DMS79 (cell line): ENCODE measurements at places on chromosomes 13 and 19.

DNA sequence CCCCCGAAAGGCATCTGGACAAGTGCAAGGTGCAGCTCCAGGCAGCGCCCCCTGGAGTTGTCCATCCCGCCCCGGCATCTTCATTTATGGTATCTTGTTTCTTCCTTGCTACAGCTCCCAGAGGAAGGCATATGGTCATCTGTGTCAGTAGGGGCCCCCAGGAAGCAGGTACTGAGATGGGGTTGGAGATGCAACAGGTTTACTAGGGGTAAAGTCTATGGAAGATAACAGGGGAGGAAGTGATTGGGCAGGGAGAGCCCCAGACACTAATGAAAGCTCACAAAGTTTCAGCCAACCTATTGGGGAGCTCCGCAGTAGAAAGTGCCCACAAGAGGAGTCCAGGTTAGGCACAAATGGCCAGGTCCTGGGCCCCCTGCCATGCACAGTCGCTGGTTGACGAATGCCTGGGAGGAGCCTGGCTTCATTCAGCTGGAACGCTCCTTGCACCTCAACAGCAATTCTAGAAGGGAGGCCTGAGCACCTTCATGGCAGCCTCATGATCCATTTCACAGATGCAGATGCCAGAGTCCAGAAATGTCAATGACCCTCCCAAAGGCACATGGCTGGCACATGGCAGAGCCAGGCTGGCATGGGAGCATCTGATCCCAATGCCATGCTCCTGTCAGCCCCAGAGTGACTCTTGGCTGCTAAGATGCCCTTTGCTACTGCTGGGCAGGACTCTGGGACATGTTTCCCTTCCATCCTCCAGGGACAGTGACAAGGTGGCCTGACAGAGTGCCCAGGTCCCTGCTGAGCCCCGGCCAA lies 23.8 kb upstream of the PEPD start:
- no peak for DNase-seq

DNA sequence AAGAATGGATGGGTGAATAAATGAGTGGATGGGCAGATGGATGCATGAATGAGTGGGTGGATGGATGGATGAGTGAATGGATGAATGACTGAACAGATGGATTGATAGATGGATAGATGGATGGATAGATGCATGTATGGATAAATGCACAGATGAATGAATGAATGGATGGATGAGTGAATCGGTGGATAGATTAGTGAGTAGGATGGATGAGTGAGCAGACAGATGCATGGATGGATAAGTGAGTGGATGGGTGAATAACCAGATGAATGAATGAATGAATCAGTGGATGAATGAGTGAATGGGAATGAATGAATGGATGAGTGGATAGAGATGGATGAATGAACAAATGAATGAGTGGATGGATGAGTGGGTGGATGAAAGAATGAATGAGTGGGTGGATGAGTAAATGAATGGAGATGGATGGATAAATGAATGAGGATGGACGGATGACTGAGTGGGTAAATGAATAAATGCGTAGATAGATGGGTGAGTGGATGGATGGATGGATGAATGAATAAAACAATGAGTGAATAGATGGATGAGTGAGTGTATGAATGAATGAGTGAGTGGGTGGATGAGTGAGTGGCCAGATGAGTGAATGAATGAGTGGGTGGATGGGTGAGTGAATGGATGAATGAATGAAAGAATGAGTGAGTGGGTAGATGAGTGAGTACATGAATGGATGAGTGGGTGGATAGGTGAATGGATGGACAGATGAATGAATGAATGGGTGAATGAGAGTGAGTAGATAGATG lies 13.0 kb downstream of the GAS6 start:
- DNase-seq: no peak

DNA sequence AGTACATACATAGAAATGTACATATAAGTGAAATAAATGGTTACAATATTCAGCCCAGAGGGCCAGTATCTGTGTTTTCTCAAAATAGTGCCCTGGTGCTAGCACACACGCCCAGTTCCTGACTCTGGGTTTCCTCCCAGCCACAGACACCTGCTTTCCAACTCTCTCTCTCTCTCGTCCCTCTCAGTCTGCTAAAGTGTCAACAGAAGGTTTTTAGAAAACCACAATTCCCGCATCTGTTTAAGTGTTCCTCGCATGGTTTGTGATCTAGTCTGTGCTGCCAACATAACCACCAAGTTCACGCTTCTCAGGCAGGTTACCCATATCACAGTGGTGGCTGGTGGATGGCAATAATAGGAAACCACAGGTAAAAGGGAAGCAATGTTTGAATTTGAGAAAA lies 17.8 kb upstream of the UPF3A start:
- DNase-seq: peak; percentile 36

GRCh38 chr19:44647144-44647543 lies 3.4 kb downstream of the PVR start:
- DNase-seq: no peak

DNA sequence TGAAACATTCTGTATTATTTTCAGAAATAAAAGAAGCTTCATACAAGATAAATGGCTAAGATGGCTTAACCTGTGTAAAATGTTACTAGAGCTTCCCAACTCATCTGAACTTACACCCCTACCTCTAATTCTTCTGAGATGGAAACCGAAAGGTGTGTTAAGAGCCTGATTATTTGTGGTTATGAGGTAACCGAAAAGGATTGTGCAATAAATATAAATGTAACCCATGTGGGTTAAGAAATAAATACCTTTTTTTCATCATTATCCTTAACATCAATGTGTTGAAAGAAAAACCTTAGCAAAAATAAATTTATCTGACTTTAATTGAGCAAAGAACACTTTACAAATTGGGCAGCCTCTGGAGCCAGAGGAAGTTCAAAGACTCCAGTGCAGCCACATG lies 961.8 kb upstream of the SPRY2 start:
- no peak for DNase-seq

- DNase-seq: peak; percentile 2
Measured at GRCh38 chr13:103525530-103525929, 459.3 kb upstream of the SLC10A2 start.

GRCh38 chr13:59962343-59962742 lies 201.4 kb downstream of the DIAPH3 start:
- no peak for DNase-seq

- DNase-seq: no peak
Measured at GRCh38 chr19:7887408-7888144, 734 bp upstream of the LRRC8E start.

DNA sequence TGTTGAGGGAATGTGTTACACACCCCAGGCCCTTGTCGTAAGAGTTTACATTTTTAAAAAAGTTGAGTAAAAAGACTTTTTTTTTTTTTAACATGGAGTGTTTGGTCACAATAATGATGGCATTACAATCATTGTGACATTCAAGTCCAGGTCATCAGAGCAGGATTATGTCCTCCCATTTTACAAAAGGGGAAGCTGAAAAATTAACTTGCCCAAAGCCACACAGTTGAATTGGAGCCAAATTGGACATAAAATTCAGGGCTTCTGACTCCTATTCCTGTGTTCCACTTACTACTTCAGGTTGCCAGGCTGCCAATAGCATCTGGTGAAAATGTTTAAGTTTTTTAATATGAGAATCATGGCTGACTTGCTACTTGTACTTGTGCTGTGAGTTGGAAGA lies 49.3 kb downstream of the DLEU7 start:
- no peak for DNase-seq

DNA sequence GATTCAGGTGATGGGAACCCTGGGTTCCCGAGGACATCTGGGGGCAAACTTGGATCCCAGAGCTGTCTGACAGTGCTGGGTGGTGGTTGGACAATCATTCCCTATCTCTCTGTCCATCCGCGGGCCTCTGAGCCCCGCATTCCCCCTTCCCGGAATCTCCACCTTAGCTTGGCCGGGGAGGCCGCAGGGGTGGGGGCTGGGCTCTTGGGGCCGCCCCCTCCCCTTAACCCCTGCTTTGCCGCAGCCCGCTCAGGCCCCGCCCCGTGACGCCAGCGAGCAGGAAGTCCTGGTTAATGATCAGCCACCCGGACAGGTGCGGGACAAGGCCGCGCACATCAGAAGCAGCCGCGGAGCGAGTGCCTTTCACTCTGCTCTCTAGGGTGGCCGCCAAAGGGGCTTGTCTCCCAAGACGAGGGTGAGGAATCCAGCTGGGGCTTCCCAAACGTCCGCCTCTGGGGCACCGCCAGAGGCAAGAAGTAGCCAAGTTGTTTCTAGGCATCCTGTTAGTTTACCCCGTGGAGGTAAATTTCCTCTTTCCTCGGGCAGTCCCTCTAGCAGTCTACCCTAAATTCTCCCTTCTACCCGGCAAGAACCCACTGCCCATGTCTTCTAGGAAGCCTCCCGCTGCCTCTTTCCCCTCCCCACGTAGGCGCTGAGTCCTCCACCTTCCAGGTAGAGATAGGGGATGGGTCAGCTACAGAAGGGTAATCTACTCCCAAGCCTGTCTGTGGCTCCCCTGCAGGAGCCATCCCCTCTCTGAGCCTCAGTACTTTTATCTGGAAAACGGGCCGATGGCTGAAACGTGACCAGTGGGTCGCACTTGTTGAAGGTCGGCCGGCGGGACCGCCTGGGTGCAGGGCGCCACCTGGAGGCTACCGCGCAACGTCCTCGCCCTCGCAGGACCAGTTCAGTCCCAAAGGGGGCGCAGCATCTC lies 3.0 kb downstream of the IRF2BP1 start:
- no peak for DNase-seq

DNA sequence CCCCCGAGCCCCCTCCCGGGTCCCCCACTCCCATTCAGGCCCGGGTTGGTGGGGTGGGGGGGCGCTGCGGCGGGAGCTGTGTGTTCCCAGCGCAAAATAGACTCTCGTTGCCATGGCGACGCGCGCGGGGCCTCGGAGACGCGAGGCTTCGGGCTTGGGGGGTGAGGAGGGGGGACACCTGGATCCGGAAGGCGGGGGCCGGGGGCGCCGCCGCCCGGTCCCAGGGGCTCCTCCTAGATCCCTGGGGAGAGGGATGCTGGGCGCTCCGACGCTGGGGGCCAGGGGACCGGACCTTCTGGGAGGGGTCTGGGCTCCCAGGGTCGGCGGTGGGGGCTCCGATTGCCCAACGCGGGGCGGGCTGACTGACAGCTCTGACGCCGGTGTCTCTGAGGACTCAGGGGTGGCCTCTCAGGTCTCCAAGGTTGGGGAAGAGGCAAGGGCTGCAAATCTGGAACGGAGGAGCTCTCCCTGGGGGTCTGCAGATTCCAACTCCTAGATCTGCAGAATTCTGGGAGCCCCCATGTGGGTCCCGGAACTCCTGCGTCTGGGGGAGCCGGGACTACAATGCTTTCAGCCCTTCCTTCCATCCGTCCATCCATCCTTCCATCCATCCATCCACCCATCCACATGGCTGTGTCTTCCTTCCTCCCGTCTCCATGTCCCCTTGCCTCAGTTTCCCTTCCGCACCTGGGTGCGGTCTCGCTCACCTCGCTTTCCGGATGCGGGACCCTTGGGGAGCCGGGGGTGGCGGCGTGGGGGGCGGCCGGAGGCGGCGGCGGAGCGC lies 9.1 kb upstream of the SHISA7 start:
- DNase-seq: peak; percentile 16

DNA sequence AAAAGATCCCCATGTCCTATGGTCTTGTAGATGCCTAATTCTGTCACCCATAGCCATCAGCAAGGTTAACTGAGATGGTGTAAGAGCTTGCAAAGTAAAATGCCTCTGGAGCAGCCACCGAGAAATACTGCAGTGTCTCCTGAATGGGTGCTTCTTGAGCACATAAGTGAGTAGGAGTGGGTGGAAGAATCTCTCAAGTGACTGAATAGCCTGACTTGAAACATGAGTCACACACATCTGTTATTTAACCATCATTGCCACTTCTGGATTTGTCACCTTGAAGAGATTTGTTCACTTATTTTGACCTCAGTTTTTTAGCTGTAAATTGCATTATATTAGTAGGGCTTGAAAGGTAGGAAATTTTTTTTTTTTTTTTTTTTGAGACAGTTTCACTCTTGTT lies 2.3 kb downstream of the ZNF714 start:
- peak; percentile 78 for DNase-seq

DNA sequence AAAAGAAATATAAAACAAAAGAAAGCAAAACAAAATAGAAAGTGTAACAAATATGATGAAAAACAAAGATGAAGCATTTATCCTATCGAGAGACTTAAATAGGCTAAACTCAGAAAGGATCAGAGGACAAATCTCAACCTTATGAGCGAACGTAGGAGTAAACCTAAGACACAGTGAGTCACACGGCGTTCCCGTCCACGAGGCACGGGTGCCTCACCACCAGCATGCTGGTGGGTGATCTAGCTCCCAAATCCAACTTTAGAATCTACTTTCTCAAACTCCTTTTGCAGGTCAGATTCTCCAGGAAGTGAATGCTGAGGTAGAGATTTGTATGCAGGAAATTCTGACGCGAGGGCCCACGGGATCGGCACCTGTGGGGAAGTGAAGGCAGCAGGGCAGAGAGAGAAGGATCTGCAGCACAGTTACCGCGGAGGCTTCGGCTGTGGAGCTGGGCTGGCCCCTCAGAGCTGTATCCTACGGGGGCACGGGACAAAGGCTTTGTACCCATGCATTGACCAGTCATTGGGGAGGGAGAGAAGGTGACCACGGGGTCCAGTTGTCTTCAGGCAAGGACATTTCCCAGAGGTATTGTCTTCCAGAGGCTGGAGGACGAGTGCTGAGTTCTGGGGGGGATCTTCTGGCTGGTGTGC lies 7.5 kb upstream of the MIER2 start:
- no peak for DNase-seq

GRCh38 chr19:23190341-23190740 lies 59.9 kb downstream of the ZNF724 start:
- DNase-seq: no peak

GRCh38 chr19:48174445-48175030 lies 4.1 kb downstream of the ZSWIM9 start:
- no peak for DNase-seq

DNA sequence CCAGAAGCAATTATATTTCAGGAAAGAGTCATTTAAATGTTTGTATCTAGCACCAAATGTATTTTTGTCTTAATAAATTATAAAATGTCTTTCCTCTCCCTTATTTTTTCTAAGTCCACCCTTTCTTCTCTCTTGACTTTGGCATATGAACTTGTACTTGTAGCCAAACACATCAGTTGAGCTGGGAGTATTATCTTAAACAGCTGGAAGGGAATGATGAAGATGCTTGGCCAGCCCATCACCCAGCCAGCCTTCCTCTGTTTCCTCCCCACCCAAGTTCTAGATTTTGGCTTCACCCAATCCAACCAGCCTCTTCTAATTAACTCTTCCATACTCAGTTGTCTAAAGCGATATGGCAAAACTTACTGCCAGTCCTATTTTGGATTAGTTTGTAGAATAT lies 272.5 kb downstream of the ENOX1 start:
- DNase-seq: no peak

DNA sequence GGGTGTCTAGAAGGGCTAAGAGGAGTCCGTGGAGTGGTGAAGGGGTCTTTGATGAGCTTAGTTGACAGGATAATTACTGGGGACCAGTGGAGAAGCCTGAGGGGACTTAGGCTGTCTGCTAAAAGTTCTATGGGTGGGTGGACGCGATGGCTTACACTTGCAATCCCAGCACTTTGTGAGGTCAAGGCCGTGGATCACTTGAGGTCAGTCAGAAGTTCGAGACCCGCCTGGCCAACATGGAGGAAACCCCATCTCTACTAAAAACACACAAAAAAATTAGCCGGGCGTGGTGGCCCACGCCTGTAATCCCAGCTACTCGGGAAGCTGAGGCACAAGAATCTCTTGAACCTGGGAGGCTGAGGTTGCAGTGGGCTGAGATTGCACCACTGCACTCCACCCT lies 2.8 kb upstream of the GSK3A start:
- DNase-seq: no peak

GRCh38 chr13:76398425-76398824 lies 487.8 kb downstream of the KCTD12 start:
- DNase-seq: no peak

- DNase-seq: peak; percentile 60
Measured at GRCh38 chr13:77026861-77027621, at the start of gene FBXL3. FBXL3 (minus strand) TSS chr13:77027159; CDS start chr13:77021860, 5,299 bp downstream.
